Foreskin fibroblast (primary cell): ENCODE measurements at places on chromosomes 16 and 17.

GRCh38 chr17:40363111-40363827, 1.3 kb downstream of the GJD3 start:
- DNase-seq: peak; percentile 64

- DNase-seq: no peak
Measured at GRCh38 chr16:79589601-79590102, 10.9 kb downstream of the MAF start.

GRCh38 chr17:41681776-41682175, 6.9 kb upstream of the EIF1 start:
- no peak for DNase-seq

DNA sequence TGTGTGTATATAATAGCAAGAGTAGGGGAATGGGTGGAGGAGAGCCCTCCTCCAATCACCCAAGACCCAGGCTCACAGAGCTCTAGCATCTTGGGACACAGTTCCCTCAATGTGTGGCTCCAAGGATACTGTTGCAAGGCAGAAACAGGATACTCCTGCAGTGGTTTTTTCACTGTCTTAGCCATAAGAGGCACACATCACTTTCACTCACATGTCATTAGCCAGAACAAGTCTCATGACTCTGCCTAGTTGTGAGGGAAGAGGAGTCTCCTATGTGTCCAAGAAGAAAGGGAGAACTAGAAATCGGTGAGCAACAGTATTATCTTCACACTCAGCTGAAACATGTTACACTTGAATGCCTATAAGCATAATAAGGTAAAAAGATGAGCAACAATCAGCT, 11.1 kb upstream of the NUDT7 start:
- DNase-seq: no peak

- no peak for DNase-seq
Measured at GRCh38 chr17:63464691-63465236, 12.1 kb upstream of the ACE start.

- no peak for DNase-seq
Measured at GRCh38 chr16:35506018-35506897, 2046.8 kb downstream of the TP53TG3F start.

DNA sequence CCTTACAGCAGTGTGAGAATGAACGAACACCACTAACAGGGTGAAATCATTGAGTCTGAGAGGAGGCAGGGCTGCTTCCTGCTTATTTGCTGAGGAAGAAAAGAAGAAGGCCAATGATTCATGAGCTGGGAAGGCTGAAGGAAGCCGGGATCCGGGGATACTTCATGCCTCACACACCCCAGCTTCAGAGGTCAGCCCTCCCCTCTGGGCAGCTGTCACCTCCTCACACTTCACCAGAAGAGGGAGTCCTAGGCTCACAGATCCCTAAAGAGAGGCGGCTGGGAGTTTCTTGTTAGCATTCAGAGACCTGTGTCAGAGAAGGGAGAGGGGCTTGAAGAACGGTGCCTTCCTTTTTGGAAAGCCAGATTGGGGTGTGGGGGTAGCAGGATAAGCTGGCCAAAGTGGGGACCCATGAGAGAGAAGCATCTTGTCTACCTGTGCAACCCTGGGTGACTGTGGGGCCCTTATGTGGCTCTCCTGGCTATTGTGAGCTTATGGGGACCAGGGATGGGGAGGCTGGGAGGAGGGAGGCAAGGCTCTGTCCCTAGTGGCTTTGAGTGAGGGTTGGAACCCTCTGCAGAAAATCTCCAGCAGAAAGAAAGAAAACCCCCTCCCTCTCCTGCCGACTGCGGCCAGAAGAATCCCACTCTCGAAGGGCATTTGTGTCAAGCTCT, 94.6 kb downstream of the RGS9 start:
- DNase-seq: peak; percentile 87

- DNase-seq: no peak
Measured at GRCh38 chr16:51831595-51832367, 680.7 kb upstream of the SALL1 start.

- no peak for DNase-seq
Measured at GRCh38 chr16:57637424-57637823, 9.0 kb downstream of the ADGRG1 start.

GRCh38 chr17:43434902-43435319, 36.1 kb downstream of the ARL4D start:
- DNase-seq: no peak

GRCh38 chr17:17783825-17784656, 52.7 kb downstream of the SREBF1 start:
- DNase-seq: no peak

DNA sequence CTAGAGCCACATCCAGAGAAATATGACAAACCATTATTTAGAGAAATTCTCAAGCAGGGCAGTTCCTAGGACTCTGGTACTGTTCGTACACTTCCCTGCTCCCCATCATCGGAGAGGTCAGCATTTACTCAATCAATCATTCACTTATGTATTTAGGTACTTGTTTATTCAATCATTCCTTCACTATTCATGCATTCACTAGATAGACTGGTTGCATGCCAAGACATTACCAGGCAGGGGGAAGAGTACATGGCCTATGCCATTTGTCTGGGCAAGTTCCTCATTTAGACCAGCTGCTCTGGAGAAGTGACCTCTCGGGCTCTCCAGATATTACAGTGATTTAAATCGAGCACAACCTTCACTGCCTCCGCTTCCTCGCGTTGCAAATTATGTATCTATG, 603.4 kb downstream of the KCNJ2 start:
- DNase-seq: no peak

- no peak for DNase-seq
Measured at GRCh38 chr16:11099672-11100205, 155.4 kb downstream of the CLEC16A start.

DNA sequence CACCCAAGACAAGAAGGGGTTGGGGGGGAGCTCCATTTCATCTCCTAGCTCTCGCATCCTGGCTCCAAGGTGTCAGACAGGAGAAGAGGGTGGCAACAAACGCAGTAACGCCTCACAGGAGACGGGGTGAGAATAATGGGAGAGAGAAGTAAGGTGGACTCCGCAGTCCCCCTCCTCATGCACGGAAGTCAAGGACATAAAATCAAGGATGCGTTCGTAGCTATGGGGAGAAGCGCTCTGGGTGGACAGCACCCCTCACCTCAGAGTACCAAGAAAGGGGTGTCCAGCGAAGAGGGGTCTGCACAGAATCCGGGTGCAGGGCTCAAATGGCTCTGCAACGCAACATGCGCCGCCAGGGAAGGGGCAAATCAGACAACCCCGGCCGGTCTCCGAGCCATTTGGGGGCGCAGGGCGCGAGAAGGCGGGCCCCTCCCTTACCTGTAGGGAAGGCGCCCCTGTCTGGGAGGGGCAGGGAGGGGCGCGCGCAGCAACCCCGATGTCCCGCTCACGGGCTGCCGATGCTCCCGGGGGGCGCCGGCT, 555 bp downstream of the HDAC5 start:
- no peak for DNase-seq

- DNase-seq: no peak
Measured at GRCh38 chr16:85452364-85453193, 160.5 kb upstream of the GSE1 start.
